ENCODE measurements at places on chromosomes 2 and 18. TPM values are rescaled to one million over a fixed set of nuclear protein-coding genes. Genes with fewer than 3 reads are reported as not detected.

DNA sequence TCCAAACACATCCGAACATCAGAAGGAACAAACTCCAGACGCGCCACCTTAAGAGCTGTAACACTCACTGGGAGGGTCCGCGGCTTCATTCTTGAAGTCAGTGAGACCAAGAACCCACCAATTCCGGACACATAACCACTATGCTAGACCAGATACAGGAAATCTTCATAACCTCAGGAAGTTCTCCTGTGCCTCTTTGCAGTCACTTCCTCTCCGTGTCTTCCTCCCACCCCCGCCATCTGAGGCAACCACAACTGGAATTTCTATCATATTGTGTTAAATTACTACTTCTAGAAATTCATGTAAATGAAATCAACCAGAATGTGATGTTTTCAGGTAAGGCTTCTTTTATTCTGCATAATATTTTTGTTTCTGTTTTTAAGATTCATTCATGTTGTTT, 631.0 kb upstream of the NXPH2 start:
- H3K4me3 ChIP-seq, result no peak overlapping the region
- no peaks in the 10 kb centered on the region for H3K27me3 ChIP-seq
- no peak for DNase-seq

GRCh38 chr18:56269958-56270357, 368.4 kb downstream of the TXNL1 start:
- H3K27me3 ChIP-seq, result no peaks in the 10 kb centered on the region
- H3K4me1 ChIP-seq, result no peaks in the 10 kb centered on the region
- no peak overlapping the region for H3K27ac ChIP-seq

DNA sequence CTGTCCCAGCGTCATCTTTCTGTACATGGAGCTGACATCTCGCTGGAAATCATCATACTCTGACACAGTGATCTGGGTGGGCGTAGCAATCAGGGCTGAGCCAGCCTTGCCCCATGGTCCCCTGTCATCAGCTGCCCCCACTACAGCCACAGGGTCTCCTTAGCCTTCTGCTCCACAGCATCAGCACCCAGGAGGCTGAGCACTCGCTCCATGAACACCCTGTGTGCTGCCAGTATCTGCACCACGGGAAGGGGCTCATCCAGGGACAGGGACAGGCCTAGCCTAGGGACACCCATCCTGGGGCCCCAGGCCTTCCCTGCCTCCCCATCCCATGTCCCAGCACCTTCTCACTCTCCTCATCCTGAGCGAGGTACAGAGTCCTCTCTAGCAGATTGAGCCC, 11.4 kb downstream of the ALPG start:
- H3K27me3 ChIP-seq, result peaks cover 64% of the 10 kb centered on the region
- no peak overlapping the region for H3K27ac ChIP-seq
- no peaks in the 10 kb centered on the region for H3K36me3 ChIP-seq
- H3K4me3 ChIP-seq, result no peak overlapping the region
- no peaks in the 10 kb centered on the region for H3K4me1 ChIP-seq
- DNase-seq, result peak; percentile 69

EVX2 gene
- under 0.01 TPM for total RNA-seq

GRCh38 chr2:204796581-204796980, 251.3 kb downstream of the PARD3B start:
- H3K27me3 ChIP-seq, result no peaks in the 10 kb centered on the region
- H3K27ac ChIP-seq, result no peak overlapping the region
- no peaks in the 10 kb centered on the region for H3K36me3 ChIP-seq
- DNase-seq, result no peak
- H3K4me1 ChIP-seq, result peaks cover 18% of the 10 kb centered on the region

DNA sequence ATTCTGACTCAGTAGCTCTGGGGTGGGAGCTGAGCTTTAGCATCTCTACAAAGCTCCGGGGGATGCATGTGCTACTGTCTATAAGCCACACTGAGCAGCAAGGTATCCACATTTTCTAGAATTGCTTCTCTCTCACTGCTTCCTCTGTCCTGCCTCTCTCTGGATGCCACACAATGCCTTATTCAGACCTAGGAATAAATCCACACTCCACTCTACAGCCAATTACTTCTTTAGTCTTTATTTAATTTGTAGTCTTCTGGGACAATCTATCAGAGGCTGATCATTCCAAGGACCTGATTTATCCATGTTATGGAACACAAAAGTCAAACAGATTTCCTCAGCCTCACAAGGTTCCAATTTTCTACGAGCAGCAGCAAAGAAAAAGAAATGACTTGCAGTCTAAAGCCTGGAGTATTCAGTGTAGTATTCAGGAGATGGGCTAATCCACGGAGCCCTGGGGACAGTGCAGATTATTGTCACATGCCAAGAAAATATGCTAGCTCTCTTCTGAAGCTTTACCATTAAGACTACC, 4.4 kb downstream of the BCL2 start:
- no peak overlapping the region for H3K4me3 ChIP-seq
- DNase-seq, result no peak
- H3K4me1 ChIP-seq, result peaks cover 9% of the 10 kb centered on the region
- no peak overlapping the region for H3K27ac ChIP-seq
- peaks cover 26% of the 10 kb centered on the region for H3K27me3 ChIP-seq

KCNE4 gene
- 40.4 TPM for total RNA-seq

DNA sequence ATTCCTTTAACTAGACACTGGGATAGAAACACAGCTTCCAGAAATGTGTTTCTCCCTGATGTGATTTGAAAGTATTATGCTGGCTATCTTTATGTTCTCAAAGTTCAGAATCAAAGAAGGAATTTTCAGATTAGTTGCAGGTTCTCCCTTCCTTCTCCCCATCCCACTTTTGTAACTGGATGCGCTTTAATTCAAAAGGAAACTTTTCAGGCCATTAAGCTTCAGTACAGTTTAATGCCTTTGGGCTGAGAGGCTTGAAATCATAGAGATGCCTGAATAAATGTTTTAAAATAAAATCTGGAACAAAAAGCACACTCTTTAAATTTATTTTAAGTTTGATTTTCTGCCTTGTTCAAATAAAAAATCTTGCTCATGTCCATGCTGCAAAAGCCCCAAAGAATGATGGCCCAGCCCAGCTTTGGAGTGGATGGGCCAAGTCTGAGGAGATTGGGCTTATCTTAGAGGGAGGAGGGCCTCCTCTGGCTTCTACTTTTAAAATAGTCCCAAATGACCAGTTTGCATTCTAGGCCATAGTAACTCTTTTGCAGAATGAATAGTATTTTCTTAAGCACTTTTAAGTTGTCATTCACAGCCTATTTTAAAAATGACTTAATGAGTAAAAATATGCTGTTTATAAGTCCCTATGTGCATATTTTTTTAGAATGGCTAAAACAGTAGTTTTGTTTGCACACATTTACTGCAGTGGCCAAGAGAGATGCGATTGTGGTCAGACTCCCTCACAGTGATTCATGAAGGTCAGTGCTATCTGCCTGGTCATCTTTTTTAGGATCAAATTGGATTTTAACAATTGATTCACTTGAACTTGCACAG, 129.2 kb downstream of the MTX2 start:
- H3K4me1 ChIP-seq, result peaks cover 14% of the 10 kb centered on the region
- H3K27ac ChIP-seq, result no peak overlapping the region
- H3K27me3 ChIP-seq, result no peaks in the 10 kb centered on the region
- DNase-seq, result peak; percentile 34
- H3K36me3 ChIP-seq, result no peaks in the 10 kb centered on the region

RBKS gene
- 1.1 TPM for total RNA-seq

QPCT gene
- total RNA-seq, result 25.7 TPM

SLC14A1 gene
- 136 TPM for total RNA-seq
